RWPE1 (cell line): ENCODE measurements at places on chromosomes 5 and 9.
A peak's percentile ranks its signal among the peaks of the same experiment; 100 is the strongest.

DNA sequence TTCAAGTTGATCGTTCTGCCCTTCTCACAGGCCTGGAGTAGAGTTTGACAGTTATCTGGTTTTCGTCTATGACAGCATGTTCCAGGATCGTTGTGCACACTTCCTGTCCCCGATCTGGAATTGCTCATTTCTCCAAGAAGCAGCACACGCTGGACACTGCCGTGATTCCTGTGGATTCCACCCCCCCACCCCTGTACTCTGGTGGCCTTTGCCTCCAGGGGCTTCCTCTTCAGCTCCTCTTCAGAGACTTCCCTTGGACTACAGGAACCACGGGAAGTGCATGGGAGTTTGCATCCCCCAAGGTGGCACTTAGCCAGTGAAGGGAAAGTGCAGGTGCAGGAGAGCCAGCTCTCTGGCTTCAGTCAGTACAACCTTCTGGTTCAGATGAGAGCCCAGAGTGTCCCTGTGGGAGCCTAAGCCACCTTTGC, 160.7 kb downstream of the CACNA1B start:
- DNase-seq = no peak

DNA sequence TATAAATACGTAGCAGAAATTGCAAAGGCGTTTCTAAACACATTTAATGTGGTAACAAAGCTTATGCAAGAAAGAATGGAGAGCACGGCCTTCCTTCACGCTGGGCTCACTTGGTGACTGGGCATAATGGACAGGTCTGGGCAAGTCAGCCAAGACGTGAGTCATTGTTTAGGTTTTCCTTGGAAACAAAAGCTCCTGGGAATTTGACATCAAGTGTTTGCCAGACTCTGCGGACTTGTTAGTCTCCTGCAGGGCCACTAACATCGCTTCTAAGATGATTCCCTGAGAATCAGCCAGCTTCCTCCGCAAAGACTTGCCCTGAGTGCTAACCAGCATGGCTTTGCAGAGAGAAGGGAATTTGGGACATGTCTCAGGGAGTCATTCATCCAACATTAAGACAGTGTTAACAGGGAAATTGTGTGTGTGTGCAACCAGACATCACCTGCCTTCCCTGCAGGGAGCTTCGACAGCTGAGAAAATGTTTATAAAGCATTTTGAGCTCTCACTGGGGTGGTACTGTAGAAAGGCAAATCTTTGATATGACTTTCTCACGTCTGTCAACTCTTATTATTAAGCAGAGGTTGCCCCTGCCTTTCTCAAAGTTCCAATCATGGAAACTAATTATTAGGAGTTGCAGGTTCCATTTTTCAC, 182.5 kb downstream of the NTRK2 start:
- peak; percentile 89 for DNase-seq

GRCh38 chr5:37983463-37983862, 143.6 kb upstream of the GDNF start:
- DNase-seq = no peak

DNA sequence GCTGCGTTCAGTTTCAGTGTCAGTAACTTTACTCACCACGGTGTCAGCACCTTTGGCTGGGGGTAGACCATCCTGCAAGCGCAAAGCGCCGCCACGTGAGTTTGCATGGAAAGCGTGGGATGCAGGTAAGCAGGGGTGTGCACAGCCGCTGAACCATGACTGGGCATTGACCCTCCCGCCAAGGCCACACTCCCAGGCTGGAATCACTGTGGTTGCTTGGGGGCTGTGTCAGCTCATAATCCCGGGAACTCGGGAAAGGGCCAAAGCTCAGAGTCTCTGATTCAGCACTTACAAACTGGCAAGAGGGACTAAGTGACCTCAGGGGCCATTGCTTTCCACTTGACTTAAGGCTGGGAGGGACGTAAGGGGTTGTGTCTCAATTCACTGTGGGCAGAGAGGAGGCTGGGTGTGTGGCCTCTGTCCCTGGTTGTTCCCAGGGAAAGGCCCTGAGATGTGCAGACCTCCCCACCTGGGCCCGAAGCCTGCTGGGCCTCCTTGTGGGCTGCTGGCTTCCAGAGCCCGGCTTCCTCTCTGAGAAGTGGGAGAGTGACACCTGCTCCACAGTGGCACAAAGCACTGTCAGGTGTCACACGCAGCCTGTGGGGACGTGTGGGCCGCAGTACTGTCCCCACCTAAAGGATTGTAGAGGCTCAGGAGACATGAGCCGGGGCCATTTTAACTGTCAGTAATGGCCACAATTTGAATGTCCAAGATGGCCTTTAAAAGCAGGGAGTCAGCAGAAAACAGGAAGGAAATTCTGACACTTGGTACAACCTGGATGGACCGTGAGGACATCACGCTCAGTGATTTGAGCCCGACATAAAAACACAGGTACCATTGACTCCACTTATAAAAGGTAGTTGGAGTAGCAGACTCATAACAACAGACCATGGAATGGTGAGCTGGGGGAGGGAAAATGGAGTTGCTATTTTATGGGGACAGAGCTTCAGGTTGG, 16.7 kb downstream of the ABO start:
- DNase-seq = no peak

DNA sequence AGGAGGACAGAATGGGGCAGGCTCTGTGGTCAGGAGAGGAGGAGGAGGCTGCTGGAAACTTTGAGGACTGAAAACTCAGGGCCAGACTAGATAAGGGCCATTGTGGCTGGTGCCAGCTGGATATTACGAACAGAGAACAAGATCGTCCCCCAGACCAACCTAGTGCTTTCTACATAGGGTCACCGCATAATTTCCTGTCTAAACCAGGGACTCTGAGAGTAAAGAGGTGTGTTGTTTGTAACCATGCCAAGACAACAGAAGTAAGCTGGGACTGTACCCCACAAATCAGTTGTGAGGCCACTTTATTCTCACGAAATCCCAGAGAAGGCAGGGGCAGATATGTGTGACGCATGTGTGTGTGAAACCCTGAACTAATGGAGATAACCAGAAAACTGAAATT, 20.3 kb upstream of the GFPT2 start:
- DNase-seq = no peak

DNA sequence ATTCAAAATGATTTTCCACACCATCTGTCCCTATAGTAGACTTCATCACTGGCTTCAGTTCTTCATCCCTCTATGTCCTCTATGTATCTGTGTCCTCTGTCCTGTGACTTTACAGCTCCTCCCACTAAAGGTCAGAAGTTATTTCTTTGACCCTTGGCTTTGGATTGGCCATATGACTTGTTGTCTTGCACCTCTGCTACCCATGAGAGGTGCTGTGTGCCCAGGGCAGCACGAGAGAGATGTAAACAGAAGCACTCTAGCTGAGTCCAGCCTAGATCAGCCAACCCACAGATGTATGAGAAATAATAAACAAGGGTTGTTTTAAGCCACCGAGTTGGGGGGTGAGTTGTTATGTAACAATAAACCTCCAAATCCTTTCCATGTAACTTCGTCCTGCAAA, 63.4 kb upstream of the ENTREP1 start:
- DNase-seq = no peak

DNA sequence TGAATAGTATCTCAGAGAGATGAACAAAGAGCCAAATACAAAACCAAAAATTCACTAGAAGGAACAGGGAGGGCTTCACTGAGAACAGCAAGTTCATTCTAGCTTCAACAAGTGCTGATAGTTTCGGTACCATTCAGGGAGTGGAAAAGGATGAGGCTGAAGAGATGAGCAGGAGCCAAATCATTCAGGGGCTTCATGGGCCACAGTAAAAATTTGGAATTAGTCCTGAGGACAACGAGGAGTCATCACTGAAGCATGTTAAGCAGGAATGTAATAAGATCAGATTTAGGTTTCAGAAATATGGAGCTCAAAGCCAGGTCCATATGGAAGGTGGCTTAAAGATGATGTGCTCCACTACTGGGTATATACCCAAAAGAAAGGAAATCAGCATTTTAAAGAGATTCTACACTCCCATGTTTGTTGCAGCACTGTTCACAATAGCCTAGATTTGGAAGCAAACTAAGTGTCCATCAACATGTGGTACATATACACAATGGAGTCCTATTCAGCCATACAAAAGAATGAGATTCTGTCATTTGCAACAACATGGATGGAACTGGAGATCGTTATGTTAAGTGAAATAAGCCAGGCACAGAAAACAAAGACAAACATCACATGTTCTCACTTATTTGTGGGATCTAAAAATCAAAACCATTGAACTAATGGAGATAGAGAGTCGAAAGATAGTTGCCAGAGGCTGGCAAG, 36.2 kb downstream of the SPOCK1 start:
- DNase-seq = no peak

GRCh38 chr5:7210549-7210948, 185.4 kb upstream of the ADCY2 start:
- no peak for DNase-seq

GRCh38 chr5:57666582-57666981, 184.0 kb upstream of the ACTBL2 start:
- DNase-seq = peak; percentile 29

GRCh38 chr5:180230017-180230416, 21.0 kb upstream of the RASGEF1C start:
- no peak for DNase-seq
